ELR (cell line): ENCODE measurements at places on chromosomes 2 and 18.

DNA sequence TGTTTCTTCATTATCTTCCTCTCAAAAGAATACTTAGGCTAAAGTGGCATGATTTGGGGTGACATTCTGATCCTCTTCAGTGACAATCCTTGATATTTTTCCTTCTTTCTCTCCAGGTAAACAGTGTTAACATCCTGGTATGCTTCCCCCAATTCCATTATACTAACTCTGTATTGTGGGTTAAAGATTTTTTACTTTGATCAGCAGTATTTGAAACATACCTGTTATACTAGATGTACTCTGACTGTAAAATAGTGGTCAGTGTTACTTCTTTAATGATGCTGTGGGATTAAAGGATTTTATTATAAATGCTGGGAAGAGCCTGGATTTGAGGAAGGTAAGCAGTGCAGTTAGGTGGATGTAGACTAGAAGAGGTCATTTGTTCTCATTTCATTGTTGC lies 48.8 kb downstream of the MSH2 start:
- DNase-seq = no peak

DNA sequence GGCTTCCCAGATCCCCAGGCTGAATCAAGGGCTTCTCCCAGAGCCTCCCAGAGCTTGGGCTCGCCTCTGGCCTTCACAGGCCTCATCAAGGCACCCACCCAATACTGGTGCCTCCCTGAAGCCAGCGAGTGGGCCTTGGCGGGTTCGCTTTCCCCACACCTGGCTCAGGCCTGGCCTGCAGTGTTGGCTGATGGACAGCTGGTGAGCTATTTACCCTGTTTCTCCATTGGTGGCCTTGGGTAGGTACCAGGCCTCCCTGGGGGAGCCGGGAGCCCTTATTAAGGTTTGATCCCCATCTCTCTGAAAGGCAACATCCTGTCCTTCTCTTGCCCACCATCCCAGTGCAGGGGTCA lies 18.2 kb upstream of the DUSP2 start:
- DNase-seq = no peak

DNA sequence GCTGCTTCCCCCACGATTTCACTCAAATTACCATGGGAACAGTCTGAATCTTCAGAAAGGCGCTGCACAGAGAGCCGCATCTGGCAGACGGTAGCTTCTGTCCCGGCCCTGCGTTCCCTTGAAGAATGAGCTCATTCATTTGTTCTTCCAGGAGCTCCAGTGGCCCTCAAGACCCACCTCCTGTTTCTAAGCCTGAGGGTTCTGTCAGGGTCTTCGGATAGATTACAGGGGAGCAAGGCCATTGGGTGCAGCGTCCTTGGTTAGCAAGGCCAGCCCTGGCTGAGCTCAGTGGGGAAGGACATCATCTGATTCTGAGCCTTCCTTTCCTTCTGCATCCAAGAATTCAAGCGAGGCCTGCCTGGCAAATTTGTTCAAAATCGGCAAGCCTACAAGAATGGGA lies 111.9 kb downstream of the PDCL3 start:
- DNase-seq = no peak

- no peak for DNase-seq
Measured at GRCh38 chr2:102032368-102033030, 40.7 kb downstream of the IL1R2 start.
